ENCODE measurements at places on chromosomes 5 and 9.

DNA sequence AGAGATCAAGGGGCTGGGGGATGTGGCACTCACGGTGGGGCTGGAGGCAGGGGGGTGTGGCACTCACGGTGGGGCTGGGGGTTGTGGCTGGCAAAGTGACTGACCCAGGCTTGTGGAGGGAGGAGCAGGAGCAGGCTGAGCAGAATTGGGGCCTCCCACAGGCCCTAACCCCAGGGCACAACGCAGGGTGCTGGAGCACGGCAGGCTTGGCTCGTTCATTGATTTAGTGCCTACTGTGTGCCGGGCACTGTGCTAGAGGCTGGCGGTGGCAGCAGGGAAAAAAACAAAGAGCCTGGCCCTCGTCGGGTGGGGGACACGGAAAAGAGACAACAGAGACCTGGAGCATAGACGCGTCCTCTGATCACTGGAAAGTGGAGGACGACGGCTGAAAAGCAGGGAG lies 80.9 kb downstream of the HMCN2 start:
- DNase-seq: no peak

- DNase-seq: no peak
These were observed 43.4 kb upstream of the TMC1 start for GRCh38 chr9:72477930-72478518.

DNA sequence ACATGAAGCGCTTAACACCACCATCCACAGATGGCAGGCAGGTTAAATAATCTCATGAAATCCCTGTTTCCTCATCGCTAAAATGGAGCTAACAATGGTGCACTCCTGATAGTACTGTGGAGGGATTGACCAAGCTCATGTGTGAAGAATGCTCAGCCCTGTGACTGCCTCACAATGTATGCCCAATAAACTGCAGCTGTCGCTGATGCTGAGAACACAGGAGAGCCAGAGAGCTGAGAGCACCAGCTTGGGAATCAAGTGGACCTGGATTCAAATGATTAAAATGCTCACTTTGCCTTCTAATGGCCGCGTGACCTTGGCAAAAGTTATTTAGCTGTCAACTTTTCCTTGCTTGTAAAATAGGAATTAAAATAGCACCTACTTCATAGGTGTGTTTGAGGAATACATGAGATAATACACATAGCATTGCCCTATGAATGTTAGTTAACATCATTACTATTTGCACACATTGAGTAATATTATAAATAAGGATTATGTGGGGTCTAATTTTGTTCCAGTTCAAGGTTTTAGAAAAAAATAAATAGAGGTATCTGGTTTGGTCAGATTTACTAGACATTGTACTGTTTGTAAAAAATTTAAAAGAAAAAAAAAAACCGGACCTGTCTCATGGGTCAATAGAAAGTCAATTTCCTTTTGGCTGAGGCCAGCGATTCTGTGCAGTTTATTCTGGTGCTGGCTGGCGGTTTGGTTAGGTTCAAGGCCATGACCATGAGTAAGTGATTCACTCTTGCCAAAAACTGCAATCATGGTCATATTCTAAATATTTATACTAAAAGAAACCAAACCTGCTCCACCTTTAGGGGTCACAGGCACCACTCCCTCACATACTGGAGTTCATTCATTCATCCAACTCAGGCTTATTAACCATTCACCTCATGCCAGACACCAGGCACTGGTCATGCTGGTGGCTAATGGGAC lies 101.3 kb downstream of the SH3TC2 start:
- no peak for DNase-seq

DNA sequence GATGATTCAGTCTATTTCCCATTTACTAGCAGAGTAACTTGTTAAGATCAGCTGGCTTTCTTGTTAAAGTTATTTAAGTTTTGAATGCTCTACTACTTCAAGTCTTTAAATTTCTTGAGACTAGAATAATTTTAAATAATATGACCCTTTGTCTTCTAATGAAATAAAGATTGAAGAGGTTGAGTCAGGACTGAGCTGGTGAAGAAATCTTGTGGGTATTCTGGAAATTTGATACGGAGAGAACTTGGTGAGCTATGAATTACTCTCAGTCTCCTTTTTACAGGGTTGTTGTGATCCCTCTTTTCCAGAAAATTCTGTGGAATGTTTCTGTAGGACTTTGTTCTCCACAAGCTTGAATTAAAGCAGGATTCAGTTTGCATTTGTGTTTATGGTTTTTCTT lies 29.3 kb downstream of the RNF20 start:
- no peak for DNase-seq

GRCh38 chr9:90307167-90307833 lies 335.3 kb downstream of the DIRAS2 start:
- no peak for DNase-seq

DNA sequence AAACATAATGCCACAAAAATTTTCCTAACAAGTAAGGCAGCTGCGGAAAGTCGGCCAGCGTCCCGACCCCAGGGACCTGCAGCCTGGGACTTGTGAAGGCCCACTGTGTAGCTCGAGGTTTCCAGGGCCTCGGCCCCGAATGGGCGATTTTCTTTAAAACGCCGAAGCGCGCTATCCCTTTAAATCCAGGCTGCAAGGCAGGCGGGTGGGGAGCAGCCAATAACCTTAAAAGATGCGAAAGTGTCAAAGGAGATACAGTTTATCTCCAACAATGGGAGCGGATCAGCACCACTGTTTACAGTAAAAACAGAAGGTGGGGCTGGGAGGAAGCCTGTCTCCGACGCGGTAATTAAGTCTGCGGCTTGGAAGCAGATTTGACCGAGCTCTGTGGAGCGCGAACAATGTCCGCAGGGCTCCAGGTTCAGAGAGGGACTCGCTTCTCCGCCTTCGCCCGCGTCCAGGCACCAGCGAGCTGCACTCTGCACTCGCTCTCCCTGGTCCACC lies 1.7 kb upstream of the ZSWIM6 start:
- no peak for DNase-seq

DNA sequence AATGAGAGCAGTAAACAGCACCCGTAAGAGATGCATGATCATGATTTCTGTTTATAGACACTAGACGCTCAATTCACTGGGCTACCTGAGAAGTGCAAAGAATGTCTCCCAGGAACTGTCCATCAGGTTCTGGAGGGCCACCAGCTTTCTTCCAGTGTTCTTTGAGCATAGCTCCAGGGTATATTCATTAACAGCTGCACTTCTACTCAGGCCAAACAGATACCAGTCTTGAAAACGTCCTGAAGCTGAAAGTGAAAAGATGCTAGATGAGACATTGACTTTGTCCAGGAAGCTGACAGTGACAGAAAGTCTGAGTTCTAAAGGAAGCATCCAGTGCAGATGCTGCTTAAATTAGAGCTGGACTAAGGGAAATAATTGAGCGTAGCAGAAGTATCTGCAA lies 488.7 kb upstream of the TYRP1 start:
- no peak for DNase-seq

- DNase-seq: no peak
These were observed 291.2 kb downstream of the BRINP1 start for GRCh38 chr9:119078015-119078414.

GRCh38 chr5:169183576-169183975 lies 117.4 kb downstream of the SLIT3 start:
- DNase-seq: no peak

- no peak for DNase-seq
These were observed 94.2 kb downstream of the CDK5RAP2 start for GRCh38 chr9:120485788-120486187.

- DNase-seq: no peak
These were observed 97.0 kb upstream of the ANKRD55 start for GRCh38 chr5:56330167-56330566.

- DNase-seq: no peak
These were observed 455.1 kb downstream of the CDH18 start for GRCh38 chr5:19532936-19533335.

DNA sequence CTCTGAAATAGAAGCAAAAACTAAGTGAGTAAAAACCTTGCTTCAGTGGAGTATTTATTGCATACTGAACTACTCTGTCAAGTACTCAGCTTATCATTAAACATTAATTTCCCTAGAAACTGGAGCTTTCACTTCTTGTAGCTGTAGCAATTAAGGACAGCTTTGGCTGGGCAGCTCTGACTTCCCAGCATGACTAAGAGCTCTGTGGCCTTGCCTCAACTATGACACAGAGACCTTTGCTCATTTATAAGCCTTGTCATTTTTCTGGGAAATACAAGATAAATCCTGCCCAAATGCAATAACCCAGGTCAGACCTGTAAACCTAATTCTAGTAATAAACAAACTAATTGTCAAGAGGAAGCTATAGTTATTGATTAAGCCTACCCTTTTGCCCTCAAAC lies 65.4 kb upstream of the STK32A start:
- DNase-seq: no peak

DNA sequence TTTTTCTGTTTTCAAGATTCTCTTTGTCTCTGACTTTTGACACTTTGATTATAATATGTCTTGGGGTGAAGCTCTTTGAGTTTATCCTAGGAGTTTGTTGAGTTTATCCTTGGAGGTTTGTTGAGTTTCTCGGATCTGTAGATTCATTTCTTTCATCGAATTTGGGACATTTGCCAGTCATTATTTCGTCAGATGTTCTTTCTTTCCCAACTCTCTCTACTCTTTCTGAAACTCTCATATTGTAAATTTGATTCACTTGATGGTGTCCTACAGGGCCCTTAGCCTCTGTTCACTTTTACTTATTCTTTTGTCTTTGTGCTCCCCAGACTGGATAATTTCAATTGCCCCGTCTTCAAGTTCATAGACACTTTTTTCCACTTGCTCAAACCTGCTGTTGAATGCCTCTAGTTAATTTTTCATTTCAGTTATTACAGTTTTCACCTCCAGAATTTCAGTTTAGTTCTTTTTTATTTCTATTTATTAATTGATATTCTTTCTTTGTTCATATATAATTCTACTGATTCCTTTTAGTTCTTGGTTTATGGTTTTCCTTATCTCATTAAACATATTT lies 8.1 kb upstream of the TDRD7 start:
- DNase-seq: no peak

- no peak for DNase-seq
These were observed 3.8 kb downstream of the ZNF622 start for GRCh38 chr5:16461782-16462181.

GRCh38 chr5:16131878-16132277 lies 47.7 kb downstream of the MARCHF11 start:
- DNase-seq: no peak

DNA sequence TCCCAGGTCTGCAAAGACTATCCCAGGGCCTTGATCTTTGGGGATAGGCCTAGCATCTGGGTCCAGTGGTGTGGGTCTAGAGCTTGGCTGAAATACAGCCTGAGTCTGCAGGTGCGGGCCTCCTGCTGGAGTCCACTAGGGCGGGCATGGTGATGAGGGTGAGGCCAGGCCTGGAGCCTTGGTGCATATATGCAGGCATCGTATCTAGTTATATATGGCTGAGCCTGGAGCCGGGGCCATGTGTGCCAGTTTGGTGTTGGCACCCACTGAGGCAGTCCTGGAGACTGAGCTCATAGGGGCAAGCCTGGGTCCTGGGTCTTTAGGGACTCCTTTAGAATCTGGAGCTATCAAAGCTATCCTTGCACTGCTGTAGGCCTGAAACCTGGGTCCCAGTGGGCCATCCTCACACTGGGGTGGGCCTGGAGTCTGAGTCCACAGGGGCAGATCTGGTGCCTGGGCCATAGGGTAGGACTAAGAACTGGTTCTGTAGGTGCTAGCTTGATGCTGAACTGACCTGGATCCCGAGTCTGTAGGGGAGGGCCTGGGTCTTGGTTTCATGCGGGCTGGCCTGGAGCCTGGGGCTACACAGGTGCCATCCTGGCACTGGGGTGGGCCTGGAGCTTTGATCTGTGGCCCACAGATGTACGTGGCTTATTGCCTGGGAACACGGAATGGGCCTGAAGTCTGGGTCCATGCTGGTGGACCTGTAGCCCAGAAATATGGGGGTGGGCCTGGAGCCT lies 346.5 kb upstream of the MEF2C start:
- no peak for DNase-seq

DNA sequence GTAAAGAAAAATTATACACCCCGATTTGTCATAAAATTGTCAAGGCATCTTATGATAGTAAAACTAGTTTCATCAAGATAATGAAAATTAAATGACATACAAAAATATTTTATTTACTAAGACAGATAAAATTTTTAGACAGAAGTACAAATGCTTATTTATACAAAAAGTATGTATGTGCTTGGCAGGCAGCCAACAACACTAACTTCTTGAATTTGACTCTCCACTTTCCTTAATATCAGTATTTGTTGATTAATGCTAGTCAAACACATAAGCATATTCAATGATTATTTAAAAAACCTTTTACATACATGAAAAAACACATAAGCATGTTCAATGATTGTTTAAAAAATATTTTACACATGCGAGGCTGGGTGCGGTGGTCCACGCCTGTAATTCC lies 1079.9 kb upstream of the CDH6 start:
- DNase-seq: no peak

- no peak for DNase-seq
These were observed 152.3 kb downstream of the HSD17B3 start for GRCh38 chr9:96149533-96150280.

- DNase-seq: no peak
These were observed 16.1 kb downstream of the MEGF10 start for GRCh38 chr5:127306647-127307046.

DNA sequence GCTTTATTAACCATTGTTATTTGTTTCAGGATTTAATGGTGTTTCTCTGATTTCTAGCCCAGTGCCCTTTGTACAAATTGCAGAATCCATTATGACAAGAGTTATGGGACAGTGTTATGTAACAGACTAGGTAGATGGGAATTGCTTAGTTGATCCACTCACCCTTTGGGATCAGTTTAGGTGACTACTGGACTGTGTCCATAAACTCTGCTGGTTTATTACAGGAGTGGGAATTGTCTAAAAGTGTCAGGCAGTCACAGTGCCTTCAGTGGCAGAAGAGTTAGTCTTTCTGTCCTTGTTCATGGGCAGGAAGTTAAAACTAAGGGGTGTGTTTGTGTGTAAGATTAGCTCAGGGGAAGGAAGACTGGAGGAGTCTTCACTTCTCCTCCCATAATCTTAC lies 29.3 kb downstream of the RCL1 start:
- DNase-seq: no peak

- DNase-seq: no peak
These were observed 57.2 kb upstream of the PPARGC1B start for GRCh38 chr5:149672701-149673476.

GRCh38 chr5:143023411-143024096 lies 253.4 kb downstream of the ARHGAP26 start:
- DNase-seq: no peak

DNA sequence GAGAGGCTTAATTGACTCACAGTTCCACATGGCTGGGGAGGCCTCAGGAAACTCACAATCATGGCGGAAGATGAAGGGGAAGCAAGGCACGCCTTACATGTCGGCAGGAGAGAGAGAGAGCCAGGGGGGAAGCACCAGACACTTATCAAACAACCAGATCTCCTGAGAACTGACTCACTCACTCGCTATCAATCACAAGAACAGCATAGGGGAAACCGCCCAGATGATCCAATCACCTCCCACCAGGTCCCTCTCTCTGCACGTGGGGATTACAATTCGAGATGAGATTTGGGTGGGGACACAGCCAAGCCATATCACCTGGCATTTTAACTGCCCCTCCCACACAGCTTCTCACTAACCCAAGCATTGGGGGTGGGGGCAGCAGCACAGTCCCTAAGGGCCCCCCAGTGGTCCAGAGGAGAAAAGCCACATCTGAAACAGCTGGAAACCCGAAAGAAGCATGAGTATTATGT lies 76.1 kb upstream of the ASS1 start:
- DNase-seq: no peak
